Dermis lymphatic vessel endothelial cell (primary cell): ENCODE measurements at places on chromosomes 5 and 9. TPM values are rescaled to one million over a fixed set of nuclear protein-coding genes. Genes with fewer than 3 reads are reported as not detected.

Gene SMIM32
- total RNA-seq = not detected in 2 replicates

Gene MUSK
- not detected in 2 replicates for total RNA-seq

Gene TLX3
- total RNA-seq = not detected in 2 replicates

Gene PPP3R2
- total RNA-seq = not detected in 2 replicates

Gene BHMT2
- total RNA-seq = 0.86 and 2.7 TPM in 2 replicates

Gene LCN1
- total RNA-seq = not detected in 2 replicates

Gene BTNL3
- under 0.01 TPM in 2 replicates for total RNA-seq

Gene LRRTM2
- total RNA-seq = 1.2 and 2.0 TPM in 2 replicates

Gene REEP2
- 0.65 and 1.0 TPM in 2 replicates for total RNA-seq

Gene IL31RA
- 0.11 and 0.17 TPM in 2 replicates for total RNA-seq

Gene TRMO
- 20.8 and 21.1 TPM in 2 replicates for total RNA-seq

Gene LCN12
- 0.11 TPM in 1 of 2 replicates, not detected in the other for total RNA-seq

Gene SPATA9
- 0.17 TPM in 1 of 2 replicates, not detected in the other for total RNA-seq

Gene SHC3
- 0.17 and 0.33 TPM in 2 replicates for total RNA-seq

Gene DPH7
- total RNA-seq = 13.5 and 17.0 TPM in 2 replicates

Gene TRPM6
- total RNA-seq = 0.09 and 0.33 TPM in 2 replicates

Gene WDR41
- 56.0 and 80.3 TPM in 2 replicates for total RNA-seq

Gene AFAP1L1
- total RNA-seq = 226 and 255 TPM in 2 replicates

Gene MED10
- total RNA-seq = 10.4 and 13.8 TPM in 2 replicates

Gene HINT1
- 227 and 287 TPM in 2 replicates for total RNA-seq

Gene MYORG
- 0.86 and 1.2 TPM in 2 replicates for total RNA-seq

Gene CBY3
- total RNA-seq = 0.09 and 0.43 TPM in 2 replicates

Gene IL33
- 1.7 and 4.5 TPM in 2 replicates for total RNA-seq

Gene PTGDS
- total RNA-seq = 0.43 and 2.8 TPM in 2 replicates

Gene SMIM33
- total RNA-seq = not detected in 2 replicates

Gene NRARP
- 23.0 and 41.4 TPM in 2 replicates for total RNA-seq

Gene CAMK2A
- total RNA-seq = not detected in 2 replicates

Gene RASGRF2
- total RNA-seq = 21.1 and 41.7 TPM in 2 replicates

Gene WDR38
- total RNA-seq = not detected in 2 replicates

Gene STPG3
- 0.54 TPM in 1 of 2 replicates, not detected in the other for total RNA-seq

Gene C7
- total RNA-seq = 0.09 and 0.33 TPM in 2 replicates

Gene PCDHB15
- 0.43 and 0.86 TPM in 2 replicates for total RNA-seq

Gene CFAP157
- 0.09 TPM in 1 of 2 replicates, not detected in the other for total RNA-seq

Gene ACTBL2
- total RNA-seq = under 0.01 TPM in 1 of 2 replicates, not detected in the other

Gene IFNA2
- total RNA-seq = not detected in 2 replicates

Gene RAD17
- 13.5 and 19.5 TPM in 2 replicates for total RNA-seq

Gene SURF2
- 10.1 and 12.5 TPM in 2 replicates for total RNA-seq

Gene NFIL3
- total RNA-seq = 3.6 and 4.2 TPM in 2 replicates

Gene ZFP2
- 0.33 and 0.52 TPM in 2 replicates for total RNA-seq

Gene SLC2A8
- 5.7 and 6.8 TPM in 2 replicates for total RNA-seq

Gene TRIP13
- total RNA-seq = 4.3 and 6.1 TPM in 2 replicates

Gene SECISBP2
- total RNA-seq = 24.8 and 26.4 TPM in 2 replicates

Gene OSMR
- 6.9 and 10.8 TPM in 2 replicates for total RNA-seq

Gene MARCOL
- total RNA-seq = not detected in 2 replicates

Gene PCDHA3
- 0.11 and 0.17 TPM in 2 replicates for total RNA-seq

Gene FRRS1L
- under 0.01 TPM in 2 replicates for total RNA-seq

Gene OR13C2
- total RNA-seq = not detected in 2 replicates

Gene IGFBPL1
- not detected in 2 replicates for total RNA-seq

Gene EQTN
- total RNA-seq = 0.09 and 0.22 TPM in 2 replicates

Gene PCDHGA2
- total RNA-seq = 0.86 and 1.1 TPM in 2 replicates

Gene PCDHGC5
- total RNA-seq = 0.33 and 0.52 TPM in 2 replicates

Gene FIBCD1
- total RNA-seq = not detected in 2 replicates

Gene TARS1
- 109 and 147 TPM in 2 replicates for total RNA-seq

Gene DBN1
- 91.8 and 130 TPM in 2 replicates for total RNA-seq

Gene AGXT2
- total RNA-seq = not detected in 2 replicates
